Stimulated activated CD8-positive, alpha-beta memory T cell treated with anti-CD3 and anti-CD28 coated beads, Interleukin-15, amount 100 ng/mL, for 48 hours (primary cell): ENCODE measurements at places on chromosomes 4 and X.

- DNase-seq: no peak
Observed at GRCh38 chr4:147288512-147288911, 192.4 kb upstream of the EDNRA start.

GRCh38 chr4:118759481-118759880 is 74.3 kb downstream of the METTL14 start:
- DNase-seq: no peak

DNA sequence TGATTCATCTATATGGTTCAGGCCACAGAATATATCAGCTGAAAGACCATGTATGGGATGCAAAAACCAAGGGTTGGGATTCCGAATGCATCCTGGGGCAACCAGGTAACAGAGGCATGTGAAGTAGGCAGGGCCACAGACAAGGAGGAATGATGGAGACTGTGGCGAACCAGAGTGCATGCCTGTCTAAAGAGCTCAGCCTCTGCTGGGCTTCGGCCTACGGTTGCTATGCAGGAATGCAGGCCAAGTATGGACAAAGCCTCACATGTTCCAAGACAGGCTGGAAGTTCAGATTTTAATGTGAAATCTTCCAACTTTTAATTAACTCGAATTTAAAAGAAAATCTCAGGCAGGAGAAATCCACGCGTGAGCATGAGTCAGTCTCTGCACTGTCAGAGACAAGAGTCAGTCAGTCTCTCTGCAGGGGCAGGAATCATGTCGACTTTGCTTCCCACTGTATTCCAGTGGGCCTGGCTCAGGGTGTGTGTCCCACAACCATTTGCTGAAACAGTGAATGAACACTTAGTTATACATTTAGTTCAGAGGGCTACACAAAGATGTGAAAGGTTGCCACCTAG is 344.4 kb downstream of the UNC5C start:
- no peak for DNase-seq

DNA sequence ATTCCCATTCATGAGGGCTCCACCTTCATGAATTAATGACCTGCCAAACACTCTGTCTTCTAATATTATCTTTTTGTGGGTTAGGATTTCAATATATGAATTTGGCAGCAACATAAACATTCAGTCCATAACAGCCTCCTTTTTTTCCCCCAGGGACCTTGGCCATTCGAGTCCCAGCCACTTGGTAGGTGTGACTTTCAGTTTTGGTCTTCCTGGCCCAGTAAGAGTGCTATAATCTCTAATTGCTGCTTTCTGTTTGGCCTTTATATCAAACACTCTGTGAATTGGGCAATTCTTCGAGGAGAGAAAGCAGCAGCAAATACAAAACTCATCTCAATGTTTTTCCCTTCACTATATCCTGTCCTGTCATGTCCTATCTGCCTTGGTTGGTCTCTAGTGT is 12.4 kb upstream of the RADX start:
- no peak for DNase-seq

GRCh38 chr4:150906987-150907633 is 108.0 kb downstream of the LRBA start:
- DNase-seq: no peak

- DNase-seq: peak; percentile 7
Observed at GRCh38 chr4:122689972-122690371, 42.5 kb upstream of the BBS12 start.

GRCh38 chr4:175906384-175906783 is 94.3 kb upstream of the GPM6A start:
- no peak for DNase-seq

GRCh38 chr4:156223985-156224384 is 270.3 kb upstream of the CTSO start:
- no peak for DNase-seq

DNA sequence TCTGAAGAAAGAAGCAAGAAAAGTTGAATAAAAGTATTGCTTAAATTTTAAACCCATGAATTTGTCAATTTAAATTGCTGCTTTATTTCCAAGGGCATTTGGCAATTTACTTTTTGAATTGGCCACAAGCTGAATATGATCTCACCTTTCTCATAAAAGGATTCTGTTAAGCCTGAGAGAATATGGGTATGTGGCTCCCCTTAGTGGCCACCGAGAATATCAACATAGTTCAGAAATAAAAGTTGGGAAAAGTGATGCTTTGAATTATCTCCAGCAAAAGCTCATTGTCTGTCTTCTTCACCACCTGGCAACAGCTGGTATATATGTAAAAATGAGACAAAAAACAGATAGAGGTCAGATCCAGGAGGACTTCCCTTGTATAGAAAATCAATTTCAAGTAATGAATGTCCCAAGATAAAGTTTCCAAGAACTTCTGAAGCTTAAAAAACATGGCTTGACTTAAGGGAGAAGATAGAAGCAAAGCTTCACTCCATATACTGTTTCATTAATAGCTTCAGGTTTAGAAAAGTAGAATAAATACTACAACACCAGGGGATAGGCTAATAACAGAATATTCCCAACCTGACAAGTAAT is 290.7 kb upstream of the FAM241A start:
- no peak for DNase-seq

DNA sequence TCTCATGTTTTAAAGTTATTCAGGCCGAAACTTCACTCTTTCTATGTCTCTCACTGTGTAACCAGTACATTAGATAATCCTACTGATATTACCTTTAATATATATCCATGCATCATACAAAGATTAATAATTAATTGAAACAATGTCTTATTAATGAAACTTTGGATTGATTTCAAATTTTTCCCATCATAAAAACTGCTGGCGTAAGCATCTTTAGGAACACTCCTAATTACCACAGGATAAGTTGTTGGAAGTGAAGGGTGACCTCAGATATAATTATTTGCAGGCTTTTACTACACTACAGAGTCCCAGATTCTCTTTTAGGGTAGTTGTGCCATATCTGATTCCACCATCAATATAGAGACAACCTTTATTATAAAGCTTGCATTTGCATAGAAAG is 181.3 kb upstream of the SFRP2 start:
- no peak for DNase-seq

GRCh38 chrX:39705290-39705689 is 392.5 kb downstream of the BCOR start:
- no peak for DNase-seq

DNA sequence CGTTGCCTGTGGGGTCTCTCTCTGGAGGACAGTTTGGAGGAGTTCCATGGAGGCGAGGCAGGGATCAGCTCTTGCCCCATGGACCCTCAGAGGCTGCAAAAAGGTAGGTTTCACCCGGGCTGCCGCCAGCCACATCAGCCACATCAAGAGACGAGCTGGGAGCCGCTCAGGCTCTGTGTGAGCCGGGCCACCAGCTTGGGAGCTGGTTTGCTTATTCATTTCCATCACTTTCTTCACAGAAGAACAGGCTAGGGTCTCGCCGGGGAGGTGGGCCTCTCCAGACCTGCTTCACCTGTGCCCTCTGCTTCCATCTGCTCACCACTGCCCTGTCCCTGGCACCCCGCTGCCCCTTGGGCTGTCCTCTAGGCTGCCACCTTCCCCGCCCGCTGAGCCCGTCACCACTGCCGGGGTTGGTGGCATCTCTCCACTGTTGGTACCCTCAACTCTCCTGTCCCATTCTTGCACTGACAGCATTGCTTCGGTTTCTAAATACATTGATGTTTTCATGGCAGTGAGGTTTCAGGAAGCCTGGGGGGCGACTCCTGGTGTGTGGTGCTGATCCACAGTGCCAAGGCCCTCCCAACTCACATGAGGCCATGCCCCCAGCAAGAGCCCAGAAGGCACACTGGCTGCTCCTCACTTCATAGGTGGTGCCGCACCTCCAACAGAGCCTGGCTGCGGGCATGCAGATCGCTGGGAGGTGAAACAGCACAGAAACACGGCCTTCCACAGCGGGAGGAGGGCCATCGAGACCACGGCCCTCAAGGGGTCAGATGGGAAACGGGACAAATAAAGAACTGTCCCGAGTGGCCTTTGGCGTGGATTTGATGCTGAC is 4.5 kb upstream of the TREX2 start:
- DNase-seq: no peak

- no peak for DNase-seq
Observed at GRCh38 chr4:155759372-155760252, 791 bp downstream of the GUCY1B1 start.

DNA sequence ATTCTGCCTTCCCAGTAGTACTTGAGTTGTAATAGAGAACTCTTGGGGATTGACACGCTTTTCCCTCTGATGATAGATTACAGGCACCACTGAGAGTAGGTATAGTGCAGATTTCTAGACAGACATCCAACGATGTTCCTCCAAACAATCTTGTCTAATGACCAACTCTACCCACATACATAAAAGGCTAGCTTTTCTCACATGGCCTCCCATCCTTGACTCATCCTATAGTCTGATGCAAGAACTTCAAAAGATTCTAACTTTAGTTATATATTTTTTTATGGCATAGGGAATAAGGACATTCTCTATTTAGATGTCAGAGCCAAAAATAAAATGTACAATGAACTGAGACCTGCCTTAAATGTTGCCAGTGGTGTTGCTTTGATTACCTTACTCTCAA is 60.9 kb downstream of the GLRA2 start:
- DNase-seq: no peak

DNA sequence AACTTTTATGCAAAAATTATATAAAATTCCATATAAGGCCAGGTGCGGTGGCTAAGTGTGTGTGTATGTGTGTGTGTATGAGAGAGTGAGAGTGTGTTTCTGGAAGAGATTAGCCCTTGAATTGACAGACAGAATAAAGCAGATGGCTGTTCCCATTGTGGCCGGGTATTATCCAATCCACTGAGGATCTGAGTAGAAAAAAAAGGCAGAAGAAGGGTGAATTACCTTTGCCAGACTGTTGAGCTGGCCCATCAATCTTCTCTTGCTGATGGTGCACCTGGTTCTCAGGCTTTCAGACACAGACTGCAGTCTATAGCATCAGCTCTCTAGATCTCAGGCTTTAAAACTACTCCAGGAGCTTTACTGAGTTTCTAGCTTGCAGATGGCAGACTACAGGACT is 92.2 kb upstream of the SLIT2 start:
- DNase-seq: no peak

GRCh38 chr4:85703096-85703495 is 228.1 kb downstream of the ARHGAP24 start:
- no peak for DNase-seq

DNA sequence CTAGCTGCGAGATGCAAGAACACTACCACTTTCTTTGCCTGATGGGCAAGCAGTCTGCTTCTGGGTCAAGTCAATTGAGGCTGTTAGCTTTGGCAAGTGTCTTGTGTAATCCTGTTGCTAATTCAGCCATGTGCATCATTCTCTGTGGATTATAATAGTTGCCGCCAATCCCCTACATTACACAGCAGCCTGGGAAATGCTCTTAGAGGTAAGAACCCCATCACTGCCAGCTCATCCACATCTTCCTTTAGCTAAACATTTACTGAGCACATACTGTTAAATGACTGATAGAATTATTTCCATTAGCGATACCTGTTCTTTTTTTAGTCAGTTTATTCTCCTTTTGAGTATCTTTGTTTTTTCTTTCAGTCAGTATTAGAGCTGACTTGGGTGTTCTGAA is 116.2 kb downstream of the CBR4 start:
- no peak for DNase-seq

DNA sequence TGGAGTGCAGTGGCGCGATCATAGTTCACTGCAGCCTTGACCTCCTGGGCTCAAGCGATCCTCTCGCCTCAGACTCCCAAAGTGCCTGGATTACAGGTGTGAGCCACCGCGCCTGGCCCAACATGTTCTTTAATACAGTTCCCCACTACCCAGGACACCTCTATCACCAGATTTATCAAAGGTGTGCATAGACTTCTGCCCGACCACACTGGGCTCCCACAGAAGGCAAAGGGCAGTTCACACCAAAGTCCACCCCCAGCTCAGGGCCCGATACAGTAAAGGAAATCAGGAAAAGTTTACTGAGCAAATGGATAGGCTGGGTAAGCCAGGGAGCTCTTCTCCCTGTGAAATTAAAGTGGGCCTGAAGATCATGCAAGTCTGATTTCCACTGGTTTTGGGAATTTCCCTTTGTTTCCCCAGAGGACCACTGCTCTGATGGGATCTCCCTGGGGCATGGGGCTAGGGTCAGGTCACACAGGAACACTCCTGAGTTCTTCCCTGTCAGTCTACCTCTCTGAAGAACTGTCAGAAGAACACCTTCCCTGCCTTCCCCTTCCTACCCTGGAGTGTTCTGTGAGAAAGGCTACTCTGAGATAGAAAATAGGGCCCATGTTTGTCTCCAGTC is 17.7 kb upstream of the PIM2 start:
- no peak for DNase-seq

DNA sequence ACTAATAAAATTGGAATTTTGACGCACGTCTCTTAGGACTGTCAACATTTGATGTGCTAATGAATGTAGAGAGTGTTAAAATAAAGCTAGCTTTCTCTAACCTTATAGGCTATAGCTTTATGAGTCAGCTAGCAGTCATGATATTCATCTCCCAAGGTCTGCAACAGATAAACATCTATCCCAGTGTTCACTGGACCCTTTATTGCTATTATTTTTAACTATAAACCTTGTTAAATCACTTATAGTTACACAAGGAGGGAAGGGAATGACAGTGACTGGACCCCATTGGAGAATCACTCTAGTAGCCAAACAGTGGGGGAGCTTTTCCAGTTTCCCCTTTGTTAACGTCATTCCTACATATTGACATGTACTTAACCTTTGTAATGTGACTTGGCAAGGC is 67.9 kb upstream of the SHISA3 start:
- DNase-seq: no peak

- no peak for DNase-seq
Observed at GRCh38 chr4:170025523-170026252, 507 bp downstream of the MFAP3L start.

GRCh38 chrX:9515489-9515888 is 50.6 kb downstream of the TBL1X start:
- no peak for DNase-seq

DNA sequence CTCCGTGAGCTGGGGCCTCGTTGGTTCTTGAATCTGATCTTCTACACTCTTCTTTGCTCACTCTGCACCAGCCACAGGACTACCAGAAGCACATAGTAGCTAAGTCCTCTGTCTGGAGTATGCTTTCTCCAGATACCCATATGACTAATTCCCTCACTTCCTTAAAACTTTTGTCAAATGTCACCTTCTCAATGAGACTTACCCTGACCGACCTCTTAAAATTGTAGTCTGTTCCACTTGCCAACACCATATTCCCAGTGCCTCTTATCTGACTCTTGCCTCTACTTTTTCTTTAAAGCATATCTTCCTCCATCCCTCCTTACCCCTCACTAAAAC is 10.0 kb downstream of the PARM1 start:
- DNase-seq: no peak

DNA sequence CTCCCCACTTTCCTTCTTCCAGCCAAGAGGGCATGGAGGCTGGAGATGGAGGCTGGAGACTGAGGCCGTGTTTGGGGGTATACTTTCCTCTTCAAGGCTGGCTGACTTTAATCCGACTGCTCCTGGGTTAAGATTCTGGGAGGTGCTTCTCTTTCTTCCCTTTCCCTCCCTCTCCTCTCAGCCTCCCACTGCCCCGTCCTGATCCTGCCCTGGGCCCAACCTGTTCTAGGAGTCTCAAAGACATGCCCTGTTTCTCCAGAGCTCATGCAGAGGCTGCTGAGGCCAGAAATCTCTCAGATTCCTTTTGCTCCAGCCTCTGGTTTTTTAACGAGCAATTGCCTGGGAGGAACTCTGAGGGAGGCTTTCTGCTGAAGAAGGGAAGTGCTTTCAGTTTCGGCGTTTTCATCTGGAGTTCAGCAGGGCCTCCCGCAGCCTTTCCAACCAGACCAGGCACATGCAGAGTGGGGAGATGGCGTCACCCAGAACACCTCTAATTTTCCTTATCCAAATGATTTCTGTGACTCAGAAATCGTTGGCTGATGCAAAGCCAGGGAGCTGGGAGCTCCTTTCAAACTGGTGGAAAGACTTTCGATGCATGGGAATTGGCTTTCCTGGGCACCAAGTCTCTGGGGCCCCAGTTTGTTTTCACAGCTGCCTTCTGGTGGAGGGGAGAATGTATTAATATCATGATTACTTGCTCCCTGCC is 34.5 kb upstream of the FAM9C start:
- DNase-seq: no peak
